ENCODE measurements at places on chromosomes 4 and X. TPM values are rescaled to one million over a fixed set of nuclear protein-coding genes. Genes with fewer than 3 reads are reported as not detected.

Gene ADRA2C
- total RNA-seq, result 5.2 TPM

Gene OGT
- total RNA-seq, result 221 TPM

Gene MGAT4D
- total RNA-seq, result 1.1 TPM

Gene ZBTB33
- 24.7 TPM for total RNA-seq

Gene MAGEA4
- not detected for total RNA-seq

Gene CLDN22
- total RNA-seq, result not detected

Gene CABS1
- total RNA-seq, result not detected

GRCh38 chr4:113760795-113761619 lies 531 bp downstream of the CAMK2D start:
- peak; percentile 71 for DNase-seq

GRCh38 chr4:184384056-184384809 lies 90.1 kb downstream of the IRF2 start:
- no peak for DNase-seq

GRCh38 chrX:84064164-84064563 lies 123.8 kb downstream of the RPS6KA6 start:
- DNase-seq, result no peak

DNA sequence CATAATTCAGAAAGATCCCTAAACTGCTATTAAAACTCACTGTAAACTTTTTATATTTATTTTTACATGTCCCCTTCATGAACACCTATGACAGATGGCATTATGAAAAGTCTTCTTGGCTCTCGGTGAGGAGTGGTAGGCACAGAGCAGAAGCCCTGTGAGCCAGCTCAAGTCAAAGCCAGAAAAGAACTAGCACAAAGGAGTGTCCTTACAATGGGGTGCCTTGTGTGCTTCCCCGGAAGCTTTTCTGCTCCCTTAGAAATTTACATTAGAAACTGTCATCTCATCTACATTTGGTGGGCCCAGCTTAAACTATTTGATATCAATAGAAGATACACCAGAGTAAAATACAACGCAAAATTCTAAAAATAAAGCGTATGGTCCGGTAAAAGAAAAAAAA lies 135.7 kb upstream of the MAP3K15 start:
- no peak for DNase-seq

DNA sequence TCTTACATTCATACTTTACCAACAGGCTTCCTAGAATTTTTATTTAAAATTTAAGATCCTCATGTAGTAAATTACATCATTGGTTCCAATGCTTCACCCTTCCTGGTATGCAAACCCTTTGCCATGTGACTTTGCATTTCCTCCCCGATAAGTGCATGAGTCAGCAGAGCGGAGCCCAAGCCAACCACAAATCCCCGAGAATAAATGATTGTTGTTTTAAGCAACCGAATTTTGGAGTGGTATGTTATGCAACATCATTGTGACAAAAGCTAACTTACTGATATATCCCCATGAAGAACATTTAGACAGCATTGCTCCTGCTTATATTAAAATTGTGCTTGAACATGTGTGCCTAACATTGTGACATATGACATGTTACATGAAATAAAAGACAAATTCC lies 199.4 kb upstream of the DDX53 start:
- DNase-seq, result no peak

- no peak for DNase-seq
Observed at GRCh38 chr4:53055716-53056403, 193.7 kb downstream of the RASL11B start.

DNA sequence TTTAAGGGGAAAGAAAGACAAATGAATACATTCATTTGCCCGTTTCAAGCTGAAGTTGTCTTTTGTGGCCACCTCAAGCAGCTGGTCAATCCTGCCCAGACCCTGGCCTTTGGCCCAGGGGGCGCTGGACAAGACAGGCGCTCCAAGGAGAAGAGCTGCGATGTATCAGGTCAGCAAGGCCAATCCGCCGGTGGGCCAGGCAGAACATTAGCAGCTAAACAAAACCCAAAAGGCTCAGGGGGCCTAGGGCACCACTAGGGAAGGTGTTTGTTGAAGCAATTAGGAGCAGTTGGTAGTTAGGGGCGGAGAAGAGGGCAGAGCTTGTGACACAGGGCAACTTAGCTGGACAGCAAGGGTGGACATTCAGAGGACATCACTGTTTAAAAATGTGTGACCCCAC lies 60.8 kb upstream of the TMEM33 start:
- no peak for DNase-seq

GRCh38 chr4:85970535-85970934 lies 389.3 kb downstream of the MAPK10 start:
- DNase-seq, result no peak

DNA sequence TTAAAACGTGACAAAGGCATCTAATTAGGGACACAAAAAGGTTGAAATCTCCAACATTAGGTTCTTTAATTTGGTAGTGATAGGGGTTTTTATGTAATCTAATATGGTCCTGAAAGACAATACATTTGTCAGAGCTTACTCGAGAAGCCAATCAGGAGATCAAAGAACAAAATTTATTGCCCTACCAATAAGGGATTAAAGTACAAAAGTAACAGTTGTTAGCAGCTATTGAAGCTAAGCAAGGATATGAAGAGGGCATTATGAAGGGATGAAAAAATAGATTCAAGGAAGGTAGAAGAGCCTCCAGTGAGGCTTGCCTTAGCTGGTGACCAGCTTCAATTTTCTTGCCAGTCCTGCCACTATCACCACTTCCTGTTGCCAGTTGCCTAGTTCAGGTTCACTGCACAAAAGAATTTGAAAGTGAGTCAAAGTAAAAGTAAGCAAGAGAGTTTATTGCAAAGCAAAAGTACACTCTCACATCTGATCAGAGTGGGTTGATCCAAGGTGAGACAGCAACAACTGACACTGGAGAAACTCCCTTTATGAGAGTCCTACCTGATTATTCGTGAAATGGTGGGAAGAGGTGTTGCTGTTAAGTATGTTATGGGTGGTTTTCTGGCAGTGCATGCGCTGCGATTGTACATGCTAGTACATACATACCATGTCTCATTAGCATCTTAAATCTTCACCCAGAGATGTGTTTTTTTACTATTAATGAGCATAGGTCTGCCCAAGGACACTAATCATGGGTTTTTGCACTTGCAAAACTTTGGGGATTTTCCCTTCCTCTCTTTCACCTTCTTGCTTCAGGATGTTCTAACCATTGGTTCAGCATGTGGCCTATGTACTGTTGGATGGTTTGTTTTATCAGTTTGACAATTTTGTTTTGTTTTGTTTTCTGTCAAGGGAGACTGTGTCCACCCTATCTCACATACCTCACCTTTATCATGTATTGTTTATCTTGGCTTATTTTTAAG lies 263.2 kb upstream of the ITM2A start:
- DNase-seq, result no peak

DNA sequence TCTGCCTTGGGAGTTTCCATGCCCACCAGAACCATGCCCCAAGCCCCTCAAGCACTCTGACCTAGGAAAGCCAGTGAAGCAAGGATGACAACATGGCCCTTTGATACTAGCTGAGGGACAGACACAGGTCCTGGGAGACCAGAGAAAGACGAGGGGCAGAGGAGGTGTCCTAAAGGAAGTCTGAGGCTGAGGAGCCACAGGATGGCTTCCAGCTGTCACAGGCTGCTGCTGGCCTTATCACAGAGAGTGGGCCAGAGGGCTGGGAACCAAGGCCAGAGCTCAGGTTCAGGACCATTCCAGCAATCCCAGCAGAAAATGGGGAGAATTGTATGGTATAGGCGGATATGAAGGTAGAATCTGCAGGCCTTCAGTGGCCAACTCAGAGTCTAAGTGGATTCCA lies 31.7 kb upstream of the MSANTD1 start:
- DNase-seq, result no peak

Measured in dorsolateral prefrontal cortex (tissue), 122 donors.